ENCODE measurements at places on chromosomes 2 and 18.

DNA sequence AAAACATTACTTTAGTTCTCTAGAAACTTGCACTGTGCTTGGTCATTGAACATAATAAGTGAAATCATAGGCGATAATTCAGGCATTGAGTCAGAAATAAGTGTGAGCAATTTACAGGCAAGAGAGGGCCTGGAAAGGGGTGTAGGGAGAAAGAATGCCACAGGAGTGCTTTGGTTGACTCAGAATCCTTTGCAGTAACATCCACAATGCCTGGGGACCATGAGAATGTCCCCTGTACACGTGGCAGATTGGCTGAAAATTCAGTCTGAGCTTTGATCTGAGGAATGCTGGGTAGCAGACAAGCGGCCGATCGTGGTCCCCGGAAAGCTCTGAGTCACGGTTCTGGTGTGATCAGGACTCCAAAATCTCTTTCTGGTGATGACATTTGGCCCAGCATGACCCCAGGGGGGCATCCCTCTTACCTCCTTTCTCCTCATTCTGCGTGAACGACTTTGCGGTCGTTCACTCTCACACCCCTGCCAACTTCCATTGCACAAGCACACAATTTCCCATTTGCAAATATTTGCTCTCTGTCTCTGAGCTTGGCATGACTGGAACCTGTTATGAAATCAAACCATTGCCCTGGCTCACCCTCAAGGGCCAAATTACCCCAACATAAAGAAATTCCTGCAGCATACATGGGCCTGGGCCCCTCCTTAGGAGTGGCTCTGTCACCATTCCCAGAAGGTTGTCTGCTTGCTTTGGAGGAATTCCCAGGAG lies 305.0 kb upstream of the EPAS1 start:
- no peak for DNase-seq

DNA sequence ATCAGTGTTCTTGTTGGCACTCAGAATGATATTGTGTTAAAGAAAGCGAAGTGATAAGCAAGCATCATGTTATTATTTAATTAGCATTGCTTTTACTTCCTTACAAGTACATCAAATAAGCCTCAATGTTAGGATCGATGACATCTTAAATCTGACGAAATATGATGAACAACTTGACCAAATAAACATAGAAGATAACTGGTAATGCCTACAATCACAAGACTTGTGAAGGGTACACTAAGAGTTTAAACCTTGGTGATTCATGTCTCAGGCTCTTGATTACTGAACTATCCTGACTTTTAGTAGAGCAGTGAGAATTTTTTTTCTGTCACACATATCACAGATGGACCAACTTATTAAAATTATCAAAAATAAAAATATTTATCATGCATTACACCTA lies 500.8 kb upstream of the ZEB2 start:
- no peak for DNase-seq

DNA sequence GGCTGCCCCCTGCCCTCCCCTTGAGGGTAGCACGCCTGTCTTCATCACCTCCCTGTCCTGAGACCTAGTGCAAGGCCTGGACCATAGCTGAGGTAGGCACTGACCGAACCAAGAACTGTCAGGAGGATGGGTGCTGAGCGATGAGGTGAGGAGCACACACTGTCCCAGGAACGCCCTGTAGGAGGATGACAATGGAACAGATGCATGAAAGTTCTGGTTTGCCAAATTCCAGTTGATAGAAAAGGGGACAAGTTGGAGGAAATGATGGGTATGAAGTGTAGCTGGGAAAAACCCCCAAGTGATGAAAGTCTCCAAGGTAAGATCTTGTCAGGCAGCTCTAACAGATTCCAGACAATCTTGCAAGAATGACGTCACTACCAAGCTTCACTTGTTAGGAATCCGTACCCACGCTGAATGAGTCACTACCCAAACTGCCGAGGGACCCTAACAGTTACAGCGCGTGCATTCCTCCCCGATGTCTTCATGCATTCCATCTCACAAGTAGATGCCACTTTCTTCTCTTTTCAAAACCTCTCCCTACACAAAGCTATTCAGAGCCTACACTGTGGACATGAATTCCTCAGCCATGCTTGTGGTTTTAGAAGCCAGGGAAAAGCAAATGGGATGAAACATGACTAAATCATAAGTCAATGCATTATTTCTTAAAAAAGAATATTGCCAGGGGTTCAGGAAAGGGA lies 27.6 kb downstream of the MRPL33 start:
- no peak for DNase-seq

- DNase-seq, result peak; percentile 41
These were observed 250.9 kb downstream of the ICOS start for GRCh38 chr2:204187229-204188083.

GRCh38 chr18:10152475-10152874 lies 238.7 kb downstream of the VAPA start:
- no peak for DNase-seq

DNA sequence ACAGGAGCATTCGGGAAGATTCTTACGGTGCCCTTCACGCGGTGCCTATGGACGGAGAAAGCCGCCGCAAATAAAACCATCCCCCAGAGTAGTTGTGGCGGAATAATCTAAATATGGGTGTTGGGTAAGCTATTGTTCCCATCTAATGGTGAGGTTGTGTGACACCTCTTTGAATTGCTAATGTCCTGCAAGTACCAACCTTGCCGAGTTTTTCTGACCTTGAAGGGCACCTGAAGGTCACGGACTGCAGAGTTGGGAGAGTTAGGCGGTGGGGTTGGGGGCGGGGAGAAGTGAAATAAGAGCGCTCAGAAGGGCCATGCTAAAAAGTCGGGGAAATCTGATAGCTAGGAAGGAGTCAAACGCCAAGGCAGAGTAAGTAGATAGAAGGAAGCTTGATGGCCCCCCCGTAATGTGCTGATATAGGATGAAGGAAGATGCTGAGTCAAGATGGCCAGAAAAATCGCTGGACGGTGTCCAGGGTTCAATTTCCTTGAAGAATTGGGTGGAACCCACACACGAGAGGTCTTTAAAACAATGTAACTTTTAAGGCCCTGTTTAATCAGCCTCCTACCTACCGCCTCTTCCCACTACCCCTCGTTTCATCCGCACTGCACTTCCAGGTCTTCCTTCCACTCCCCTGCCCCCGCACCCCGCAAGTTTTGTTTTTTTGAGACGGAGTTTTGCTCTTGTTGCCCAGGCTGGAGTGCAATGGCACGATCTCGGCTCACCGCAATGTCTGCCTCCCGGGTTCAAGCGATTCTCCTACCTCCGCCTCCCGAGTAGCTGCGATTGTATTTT lies 600 bp downstream of the KATNAL2 start:
- DNase-seq, result peak; percentile 70

- DNase-seq, result no peak
These were observed 9.2 kb upstream of the CDKL4 start for GRCh38 chr2:39252888-39253518.

GRCh38 chr2:187364696-187365095 lies 83.4 kb downstream of the CALCRL start:
- no peak for DNase-seq

DNA sequence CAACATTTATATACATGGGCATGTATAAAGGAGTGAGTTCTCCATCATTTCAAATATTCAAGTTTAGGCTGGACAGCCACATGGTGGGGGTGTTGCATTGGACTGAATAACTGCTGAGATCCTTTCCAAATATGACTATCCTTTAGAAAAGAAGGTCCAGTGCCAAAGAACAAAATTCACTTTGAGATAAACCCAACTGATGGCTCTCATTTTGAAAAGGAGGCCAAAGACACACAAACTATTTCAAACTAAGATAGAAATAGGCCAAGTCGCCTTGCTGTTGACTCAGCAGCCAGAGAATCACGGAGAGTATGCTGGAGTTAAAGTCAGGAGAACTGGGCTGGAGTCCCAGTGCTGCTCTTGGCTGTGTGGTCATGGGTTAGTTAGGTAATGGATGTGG lies 204.5 kb upstream of the LRATD1 start:
- peak; percentile 8 for DNase-seq

DNA sequence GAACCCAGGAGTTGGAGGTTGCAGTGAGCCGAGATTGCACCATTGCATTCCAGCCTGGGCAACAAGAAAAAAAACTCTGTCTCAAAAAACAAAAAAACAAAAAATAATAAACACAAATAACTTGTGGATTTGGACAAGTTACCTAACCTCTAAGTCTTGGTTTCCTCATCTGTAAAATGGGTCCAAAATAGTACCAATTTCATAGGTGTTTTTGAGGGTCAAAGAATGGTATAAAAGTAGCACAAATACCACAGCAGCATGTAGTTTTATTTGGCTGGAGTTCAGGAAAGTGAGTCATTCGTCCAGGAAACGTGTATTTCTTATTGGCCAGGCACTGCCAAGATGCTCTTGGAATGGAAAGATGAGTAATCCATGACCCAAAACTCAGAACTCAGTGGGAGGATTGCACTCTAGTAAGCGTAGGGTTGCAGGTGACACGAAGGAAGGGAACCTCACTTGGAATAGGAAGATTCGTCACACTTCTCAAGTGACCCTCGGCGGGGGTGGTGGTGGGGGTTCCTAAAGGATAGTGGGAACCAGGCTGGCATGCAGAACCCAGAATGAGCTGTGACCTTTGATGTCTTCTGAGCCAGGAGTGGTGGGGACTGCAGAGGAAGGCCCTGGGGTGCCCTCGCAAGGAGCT lies 24.4 kb downstream of the GRHL1 start:
- peak; percentile 35 for DNase-seq

DNA sequence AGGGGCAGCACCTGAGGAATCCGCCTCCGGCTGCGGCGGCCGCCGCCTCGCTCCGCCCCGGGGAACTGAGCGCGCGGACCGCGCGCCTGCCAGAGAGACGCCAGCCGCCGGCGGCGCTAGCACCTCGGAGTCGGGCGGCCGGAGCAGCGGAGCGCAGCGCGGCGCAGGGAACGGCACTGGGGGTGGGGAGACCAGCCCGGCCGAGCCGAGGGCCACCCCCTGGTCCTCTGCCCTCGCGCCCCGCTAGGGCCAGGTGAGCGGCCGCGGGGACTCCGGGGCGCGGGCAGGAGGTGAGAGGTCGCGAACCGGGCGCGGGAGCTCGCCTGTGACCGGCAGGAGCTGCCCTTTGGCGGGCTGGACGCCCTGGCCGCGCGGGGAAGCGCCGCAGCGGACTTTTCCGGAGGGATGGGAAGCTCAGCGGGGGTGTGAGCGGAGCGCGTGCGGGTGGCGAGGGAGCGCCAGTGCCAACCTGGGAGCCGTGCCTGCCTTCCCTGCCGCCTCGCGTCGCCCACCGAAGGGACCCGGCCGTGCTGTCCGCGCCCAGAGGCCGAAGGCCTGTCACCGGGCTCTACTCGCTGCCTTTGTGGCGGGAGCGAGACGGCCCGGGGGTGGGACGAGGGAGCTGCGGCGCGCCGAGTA lies at the start of gene GREB1L:
Gene GREB1L, plus strand, starts transcription at position 92 of the 639 bp plus-strand sequence. CDS start 141,287 bp downstream, outside the sequence.
- peak; percentile 20 for DNase-seq

DNA sequence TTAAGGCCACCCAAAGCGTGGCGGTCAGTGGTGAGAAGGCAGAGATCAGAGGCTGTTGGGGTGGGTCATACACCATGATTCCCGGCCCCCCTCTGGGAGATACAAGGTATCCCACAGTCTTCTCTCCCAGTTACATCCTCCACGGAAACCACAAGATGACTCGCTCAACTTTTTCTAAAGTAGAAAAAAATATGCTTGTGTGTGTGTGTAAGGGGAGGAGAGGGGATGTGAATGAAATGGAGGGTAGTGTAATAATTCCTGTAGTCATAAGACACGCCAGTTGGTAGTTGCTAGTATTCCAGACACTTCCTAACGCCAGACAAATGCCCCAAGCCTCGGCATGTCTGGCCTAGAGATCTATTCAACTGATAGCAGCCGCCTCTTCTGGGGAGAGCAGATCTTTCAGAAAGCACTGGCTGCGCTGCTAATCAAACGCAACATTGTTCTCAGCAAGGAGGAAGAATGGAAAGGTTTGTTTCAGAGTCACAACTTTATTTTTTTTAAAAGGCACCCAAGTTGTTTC lies 143.5 kb downstream of the TGIF1 start:
- DNase-seq, result peak; percentile 97

DNA sequence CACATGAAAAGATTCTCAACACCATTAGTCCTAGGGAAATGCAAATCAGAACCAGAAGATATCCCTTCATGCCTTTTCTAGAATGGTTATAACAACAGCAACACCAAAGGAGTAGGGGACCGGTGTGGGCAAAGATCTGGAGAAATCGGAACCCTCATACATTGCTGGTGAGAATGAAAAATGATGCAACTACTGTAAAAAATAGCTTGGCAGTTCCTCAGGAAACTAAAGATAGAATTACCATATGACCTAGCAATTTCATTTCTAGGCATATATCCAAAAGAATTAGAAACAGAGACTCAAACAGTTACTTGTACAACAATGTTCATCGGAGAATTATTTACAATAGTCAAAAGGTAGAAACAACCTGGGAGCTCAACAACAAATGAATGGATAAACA lies 29.2 kb upstream of the CDH7 start:
- peak; percentile 72 for DNase-seq

DNA sequence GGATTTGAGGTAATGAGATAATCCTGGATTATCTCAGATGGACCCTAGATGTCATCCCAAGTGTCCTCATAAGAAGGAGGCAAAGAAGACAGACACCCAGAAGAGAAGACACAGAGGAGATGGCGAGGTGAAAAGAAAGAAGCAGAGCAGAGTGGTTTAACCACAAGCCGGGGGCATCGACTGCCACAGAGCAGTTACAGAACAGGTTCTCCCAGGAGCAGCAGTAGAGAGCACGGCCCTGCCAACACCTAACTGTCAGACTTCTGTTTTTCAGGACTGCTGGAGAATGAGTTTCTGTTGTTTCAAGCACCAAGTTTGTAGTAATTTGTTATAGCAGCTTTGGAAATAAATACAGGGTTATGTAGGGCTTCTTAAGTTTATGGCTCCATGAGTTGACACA lies 437.0 kb downstream of the THSD7B start:
- DNase-seq, result no peak

- no peak for DNase-seq
These were observed 59.2 kb upstream of the ETAA1 start for GRCh38 chr2:67337903-67338302.

- DNase-seq, result no peak
These were observed 350.6 kb downstream of the RND3 start for GRCh38 chr2:150136893-150137292.

DNA sequence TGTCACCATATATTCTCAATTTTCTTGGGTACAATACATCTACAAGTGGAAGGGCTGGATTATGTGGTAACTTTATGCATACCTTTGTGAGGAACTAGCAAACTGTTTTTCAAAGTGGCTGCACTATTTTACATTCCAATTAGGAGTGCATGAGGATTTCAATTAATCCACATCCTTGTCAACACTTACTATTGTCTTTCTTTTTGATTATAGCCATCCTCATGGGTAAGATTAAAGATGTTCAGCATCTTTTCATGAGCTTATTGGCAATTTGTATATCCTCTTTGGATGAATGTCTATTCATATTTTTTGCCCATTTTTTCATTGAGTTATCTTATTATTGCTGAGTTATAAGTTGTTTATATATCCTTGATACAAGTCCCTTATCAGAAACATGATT lies 73.7 kb downstream of the ZRANB3 start:
- DNase-seq, result no peak

All from OCI-M1 (cell line).